Karpas-422 (cell line): ENCODE measurements at places on chromosomes 5 and 9.

GRCh38 chr9:121830441-121831140, 179.2 kb downstream of the DAB2IP start:
- DNase-seq: no peak

DNA sequence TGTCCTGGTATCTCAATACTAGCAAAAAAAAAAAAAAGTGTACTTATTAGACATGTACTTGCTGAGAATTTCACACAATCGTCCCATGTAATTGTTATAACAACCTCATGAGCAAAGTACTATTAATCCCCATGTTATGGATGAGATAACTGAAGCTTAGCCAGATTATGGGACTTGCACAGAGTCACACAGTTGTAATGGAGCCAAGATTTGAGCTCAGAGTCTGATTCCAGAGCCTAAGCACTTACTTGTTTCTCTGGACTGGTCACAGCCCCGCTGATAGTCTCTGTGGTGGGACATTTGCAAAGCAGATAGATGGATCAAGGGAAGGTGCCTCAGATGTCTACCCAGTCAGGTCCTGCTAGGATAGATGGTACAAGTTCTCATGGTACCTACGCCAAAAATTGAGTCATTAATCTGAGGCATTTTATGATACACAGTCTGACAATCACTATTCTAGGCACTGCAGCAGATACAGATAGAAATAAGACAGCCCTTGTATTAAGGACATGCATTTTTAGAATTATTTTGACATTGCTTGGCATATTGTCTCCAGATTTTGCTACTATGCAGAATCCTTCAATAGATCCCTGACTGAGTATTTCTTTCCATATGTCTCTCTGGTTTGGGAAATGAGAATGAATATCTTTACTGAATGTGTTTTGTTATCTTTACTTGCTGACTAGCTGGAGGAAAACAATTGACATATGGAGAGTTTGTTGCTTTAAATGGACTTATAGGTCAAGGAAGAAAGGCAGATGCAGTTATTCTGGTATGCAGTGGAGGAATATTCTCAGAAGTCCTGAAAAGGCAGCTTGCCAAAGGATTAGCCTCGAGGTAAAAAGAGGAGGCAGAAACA, 149.5 kb downstream of the ADAMTSL1 start:
- DNase-seq: no peak

- DNase-seq: no peak
Measured at GRCh38 chr5:32680183-32680582, 30.9 kb upstream of the NPR3 start.

DNA sequence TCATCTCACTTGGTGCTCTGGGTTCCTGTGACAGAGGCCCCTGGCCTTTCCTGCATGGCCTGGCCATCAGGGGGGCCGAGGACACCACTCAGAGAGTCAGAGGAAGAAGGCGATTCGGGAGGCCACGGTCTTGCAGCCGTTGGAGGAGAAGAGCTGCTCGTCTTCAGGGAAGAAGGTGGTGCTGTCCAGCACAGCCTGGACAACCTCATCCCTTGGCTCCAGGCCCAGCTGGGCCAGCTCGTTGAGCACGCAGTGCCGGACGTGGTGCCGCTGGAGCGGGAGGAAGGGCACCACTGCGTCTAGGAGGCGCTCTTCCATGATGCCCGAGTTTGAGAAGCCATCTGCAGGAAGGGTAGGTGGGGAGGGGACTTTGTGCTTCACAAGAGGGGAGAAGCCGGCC, 3.2 kb downstream of the TOR2A start:
- no peak for DNase-seq

DNA sequence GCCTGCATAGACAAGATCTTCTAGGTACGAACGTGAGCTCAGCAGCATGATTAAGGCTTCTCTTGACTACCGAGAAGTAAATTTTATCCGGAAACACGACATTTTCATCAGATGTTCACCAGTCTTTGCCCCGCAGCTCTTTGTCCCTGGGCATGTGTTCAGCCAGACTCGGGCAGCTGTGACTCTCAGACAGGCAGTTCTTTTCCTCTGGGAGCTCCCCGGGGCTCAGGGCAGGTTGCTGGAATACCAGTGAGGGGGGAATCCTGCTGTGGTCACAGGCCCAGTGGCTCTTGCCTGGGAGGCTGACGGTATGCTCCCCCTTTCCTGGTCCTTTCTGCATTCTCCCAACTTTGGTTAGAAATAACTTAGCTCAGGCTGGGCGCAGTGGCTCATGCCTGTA, 186.1 kb downstream of the GNA14 start:
- DNase-seq: no peak

- DNase-seq: no peak
Measured at GRCh38 chr9:135051316-135052038, 36.0 kb upstream of the OLFM1 start.

GRCh38 chr5:75465480-75465879, 45.9 kb downstream of the CERT1 start:
- no peak for DNase-seq

GRCh38 chr5:174221436-174221835, 175.9 kb downstream of the NSG2 start:
- no peak for DNase-seq

DNA sequence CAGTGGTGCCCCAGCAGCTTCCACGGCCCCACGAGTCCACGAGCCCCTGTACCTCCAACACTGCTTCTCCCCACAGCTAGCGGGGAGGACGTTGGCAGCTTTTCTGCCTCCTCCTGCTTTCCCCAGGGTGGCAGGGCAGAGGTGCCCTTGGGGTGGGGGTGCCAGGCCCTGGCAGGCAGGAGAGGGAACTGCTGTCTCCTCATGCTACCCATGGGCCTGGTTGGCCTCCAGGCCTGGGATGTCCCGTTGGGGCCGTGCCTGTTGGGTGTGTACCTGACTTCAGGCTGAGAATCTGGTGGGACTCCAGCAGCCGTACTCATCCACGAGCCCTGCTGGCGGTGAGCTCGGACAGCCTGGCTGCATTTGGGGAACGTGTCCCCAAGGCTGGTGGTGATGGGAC, 27.3 kb downstream of the RXRA start:
- DNase-seq: no peak

DNA sequence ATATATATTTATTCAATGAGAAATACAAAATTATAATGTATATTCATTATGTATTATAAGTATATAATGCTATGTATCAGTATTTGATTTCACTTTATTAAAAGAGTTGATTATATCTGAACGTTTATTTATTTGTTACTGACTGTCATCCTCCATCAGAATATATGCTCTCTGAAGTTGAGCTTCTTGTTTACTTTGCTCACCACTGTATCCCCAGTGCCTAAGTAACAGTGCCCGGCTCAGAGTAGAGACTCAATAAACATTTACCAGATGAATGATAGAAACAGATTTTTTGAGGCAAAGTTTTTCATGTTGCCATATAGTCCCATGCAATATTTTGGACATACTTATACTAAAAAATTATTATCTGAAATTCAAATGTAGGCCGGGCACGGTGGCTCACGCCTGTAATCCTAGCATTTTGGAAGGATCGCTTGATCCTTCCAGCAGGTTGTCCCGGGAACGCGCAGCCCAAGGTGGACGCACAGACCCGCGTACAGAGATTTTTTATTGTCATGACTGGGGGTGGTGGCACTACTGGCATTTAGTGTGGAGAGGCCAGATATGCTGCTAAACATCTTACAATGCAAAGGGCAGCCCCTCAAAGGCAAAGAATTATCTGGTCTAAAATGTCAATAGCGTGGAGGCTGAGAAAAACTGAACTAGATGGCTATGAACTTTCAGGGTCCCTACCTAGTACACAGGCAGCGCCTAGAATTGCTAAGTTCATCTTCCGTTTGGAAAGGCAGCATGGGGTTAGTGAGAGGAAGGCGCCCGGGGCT, 761 bp upstream of the DNAJC25 start:
- DNase-seq: no peak

DNA sequence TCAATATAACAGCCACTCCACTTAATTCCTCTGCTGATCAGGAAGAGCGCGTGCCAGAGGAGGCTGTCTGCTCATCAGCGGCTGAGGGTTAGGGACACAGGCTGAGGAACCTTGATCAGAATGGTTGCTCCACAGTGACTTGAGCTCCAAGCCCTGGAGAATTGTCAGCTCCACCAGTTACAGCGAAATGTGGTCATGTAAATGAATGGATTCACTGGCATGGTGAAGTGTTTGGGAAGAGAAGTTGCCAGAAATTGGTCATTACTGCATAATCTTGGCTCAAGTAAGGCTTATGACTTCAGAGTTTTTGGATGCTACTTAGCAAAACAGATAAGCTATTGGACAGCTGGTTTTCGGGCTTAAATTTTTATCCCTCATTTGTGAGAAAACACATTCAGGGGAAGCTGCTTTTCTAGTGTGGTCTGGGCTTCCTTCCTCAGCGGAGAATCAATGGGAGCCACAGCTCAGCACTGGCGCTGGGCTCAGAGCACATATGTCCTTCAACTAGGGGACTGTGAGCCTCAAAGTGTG, 65.0 kb downstream of the PRRT1B start:
- DNase-seq: no peak

DNA sequence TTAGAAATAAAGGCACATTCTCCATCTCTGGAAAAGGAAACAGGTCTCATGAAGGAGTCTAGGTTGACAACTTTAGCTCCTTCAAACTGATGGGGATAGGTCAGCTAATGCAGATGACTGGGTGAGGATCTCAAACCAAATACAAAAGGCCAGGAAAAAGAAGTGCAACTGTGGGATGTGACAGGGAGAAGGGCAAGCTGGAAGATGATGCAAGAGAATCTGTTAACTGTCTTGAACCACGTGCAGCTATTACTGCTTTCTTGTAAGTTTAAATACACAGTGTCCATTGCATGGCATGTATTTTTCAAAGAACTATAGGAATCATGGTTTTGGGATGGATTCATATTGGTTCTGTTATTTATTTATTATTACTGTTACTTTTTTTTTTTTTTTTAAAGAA, 331.8 kb downstream of the NDUFS4 start:
- no peak for DNase-seq

DNA sequence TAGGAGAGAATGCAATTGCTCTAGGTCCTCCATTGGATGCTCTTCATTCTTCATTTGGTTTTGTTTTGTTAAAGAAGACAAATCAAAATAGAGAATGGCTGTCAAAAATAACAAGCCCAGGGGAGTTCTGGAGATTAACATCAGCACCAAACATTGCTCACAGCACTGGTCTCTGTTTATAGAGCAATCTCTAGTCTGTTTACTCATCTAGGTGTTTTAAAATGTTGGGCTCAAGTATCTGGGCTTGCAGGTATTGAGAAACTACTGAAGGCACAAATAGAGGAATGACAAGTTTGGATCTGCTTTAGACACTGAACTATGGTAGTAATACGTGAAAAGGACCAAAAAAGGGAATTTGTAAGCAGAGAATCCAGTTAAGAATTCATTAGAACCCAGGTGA, 77.0 kb upstream of the TMC1 start:
- DNase-seq: no peak

DNA sequence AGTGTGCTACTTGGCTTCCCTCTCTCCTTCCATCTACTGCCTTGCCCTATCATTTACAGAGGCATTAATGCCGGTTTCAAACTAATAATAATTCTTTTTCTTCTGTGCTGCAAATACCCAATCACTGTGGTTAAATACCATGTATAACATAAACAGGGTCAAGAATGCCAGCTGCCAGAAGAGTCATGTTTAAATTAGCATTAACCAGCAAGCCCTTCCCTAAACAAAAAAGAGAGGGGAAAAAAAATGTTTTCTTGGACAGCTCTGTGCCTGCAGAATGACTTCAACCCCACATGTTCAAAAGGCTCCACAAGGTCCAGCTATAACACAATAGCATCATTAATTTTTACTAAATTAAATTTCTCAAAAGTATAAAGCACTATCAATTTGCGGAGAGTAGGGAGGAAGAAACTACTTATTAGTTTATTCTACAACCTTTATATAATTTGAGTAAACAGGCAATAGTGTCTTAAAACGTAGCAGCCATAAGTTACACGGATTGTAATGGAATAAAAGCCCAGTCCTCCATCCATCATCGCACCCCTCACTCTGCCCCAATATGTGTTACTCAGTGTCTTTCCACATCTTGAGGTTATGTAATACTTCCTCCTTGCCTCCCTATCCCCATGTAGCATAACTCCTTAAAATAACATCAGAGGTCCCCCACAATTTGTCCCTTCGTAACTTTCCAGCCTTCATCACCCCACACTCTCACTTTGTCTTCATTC, 3.9 kb downstream of the LPAR1 start:
- DNase-seq: no peak

DNA sequence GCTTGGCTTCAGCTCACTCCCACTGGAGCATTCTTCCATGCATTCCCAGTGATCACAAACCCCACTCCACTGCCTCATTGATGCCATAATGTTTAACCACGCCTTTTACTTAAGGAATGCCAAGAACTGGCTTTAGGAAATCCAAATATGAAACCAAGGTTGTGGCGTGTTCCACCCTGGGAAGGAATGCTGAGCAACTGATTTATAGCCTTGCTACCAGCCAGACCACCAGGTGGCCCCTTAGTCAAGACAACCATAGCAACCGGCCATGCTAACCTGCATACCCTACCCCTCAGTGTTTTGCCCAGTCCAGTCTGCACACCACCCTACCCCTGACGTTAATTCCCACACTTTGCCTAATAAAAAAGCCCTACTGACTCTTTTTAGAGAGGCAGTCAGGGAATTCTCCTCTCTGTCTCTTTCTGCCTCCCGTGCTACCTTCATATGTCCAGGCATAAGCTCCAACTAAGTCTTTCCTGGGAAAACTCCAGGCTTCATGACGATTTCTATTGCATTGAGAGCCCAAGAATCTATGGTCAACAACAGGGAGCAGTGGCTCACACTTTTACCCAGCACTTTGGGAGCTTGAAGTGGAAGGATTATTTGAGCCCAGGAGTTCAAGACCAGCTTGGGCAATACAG, 27.0 kb upstream of the PRRC2B start:
- peak; percentile 51 for DNase-seq

GRCh38 chr9:132267660-132268059, 87.1 kb downstream of the SETX start:
- no peak for DNase-seq

GRCh38 chr9:70407081-70407503, 7.4 kb downstream of the KLF9 start:
- DNase-seq: no peak

DNA sequence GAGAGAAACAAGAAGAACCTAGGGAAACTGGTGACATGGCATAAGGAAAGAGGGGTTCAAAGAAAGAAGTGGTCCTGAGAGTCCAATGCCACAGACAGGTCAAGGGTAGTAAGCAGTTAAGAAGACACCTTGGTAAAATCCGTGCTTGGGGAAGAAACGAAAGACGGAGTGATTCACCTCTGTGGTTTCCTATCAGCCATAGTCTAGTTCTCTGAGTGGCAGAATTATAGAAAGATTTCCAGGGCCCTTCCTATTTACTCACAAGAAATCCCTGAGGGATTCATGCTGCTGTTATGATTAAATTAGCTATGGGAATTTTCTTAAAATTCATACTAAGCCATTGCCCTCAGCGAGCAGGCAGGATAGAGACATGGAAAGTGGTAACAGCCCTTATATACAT, 31.7 kb downstream of the IL33 start:
- no peak for DNase-seq

DNA sequence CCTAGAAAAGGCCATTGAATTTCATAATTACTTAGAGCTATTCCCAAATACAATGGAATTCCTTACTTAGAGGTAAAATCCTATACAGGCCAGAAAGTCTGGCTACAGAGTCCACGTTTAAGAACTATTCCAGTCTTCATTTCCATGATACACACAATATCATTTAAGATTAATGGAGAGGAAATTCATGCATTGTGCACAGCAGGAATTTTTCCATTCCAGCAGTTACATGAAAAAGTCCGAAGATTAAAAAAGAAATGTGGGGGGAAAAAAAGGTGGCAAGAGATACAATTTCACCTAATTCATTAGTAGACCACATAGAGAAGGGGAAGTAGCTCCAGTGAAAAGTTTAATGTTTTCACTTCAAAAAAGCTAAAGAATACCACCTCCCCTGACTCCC, 63.1 kb downstream of the CHD1 start:
- DNase-seq: no peak
